RPMI8226 (cell line): ENCODE measurements at places on chromosomes 6 and 20.

DNA sequence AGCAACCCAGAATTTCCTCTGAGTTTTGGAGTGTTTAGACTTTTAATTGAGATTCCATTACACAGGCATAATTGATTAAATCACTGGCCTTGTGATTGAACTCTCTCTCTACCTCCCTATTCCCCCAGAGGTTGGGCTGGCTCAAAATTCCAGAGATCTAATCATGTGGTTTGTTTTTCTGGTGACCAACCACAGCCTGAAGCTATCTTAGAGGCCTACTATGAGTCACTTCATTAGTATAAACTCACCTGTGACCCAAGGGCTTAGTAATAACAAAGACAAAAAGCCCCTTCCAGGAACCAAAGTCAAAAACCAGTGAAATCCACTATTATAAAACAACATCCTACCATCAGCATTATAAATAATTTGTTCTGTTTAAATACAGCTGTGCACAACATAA is 992.5 kb upstream of the CITED2 start:
- DNase-seq = no peak

DNA sequence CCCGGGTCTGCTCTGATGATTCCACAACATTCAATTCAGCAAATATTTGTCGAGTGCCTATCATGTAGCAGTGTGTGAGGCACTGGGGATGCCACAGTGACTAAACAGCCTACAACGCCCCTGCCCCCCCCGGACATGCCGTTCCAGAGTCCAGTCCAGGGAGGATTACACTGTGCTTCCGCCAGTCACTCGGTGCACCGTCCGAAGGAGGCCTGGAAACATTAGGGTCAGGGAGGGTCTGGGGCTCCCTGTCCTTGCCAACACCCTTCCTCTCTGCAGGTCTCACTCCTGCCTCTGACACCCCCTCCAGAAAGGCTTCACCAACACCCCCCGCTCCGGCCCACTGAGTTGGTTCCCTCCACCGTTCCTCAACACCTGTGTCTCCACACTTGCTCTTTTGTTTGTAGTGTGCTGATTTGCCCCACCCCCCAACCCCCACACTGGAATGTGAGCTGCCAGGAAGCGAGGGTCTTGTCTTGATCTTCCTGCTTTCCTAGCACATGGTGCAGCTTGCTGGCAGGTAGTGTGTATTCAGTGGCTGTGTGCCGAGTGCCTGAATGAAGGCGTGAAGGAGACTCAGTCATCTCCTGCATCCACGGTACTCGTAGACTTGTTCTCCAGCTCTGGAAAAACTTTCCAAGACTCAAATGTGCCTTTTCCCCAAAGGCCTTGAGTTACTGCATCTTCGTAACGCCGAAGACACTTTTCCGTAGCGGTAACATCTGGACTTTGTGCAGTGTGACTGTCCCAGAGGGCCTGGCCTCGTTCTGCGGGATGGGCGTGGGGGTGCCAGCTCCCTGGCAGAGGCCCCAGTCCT is 150.4 kb downstream of the ZDHHC14 start:
- no peak for DNase-seq

GRCh38 chr6:110520992-110521543 is 44.7 kb upstream of the SLC22A16 start:
- DNase-seq = no peak

- no peak for DNase-seq
Measured at GRCh38 chr6:81451787-81452186, 300.7 kb downstream of the TENT5A start.

- DNase-seq = peak; percentile 20
Measured at GRCh38 chr6:117771403-117771802, 96.1 kb downstream of the NUS1 start.

GRCh38 chr6:13523826-13524622 is 36.6 kb upstream of the GFOD1 start:
- peak; percentile 99 for DNase-seq

- DNase-seq = no peak
Measured at GRCh38 chr6:138052783-138053182, 54.4 kb downstream of the PERP start.

DNA sequence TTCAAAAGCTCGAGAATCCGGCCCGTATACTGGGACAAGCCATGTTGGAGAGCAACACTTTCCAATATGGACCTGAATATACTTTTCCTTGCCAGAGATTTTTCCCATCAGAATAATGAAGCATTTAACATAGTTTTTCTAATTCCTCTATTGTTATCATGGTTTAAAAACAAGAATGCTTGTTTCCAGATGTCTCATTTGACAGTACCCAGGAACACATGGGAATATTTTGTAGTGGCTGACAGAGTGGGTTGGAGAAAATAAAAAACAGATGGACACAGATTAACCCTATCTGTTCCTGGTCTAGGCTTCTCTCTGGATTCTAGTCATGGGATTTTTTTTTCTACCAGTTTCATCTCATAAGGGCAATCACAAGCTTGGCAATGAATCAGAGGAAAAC is 164.8 kb upstream of the CEP162 start:
- no peak for DNase-seq

DNA sequence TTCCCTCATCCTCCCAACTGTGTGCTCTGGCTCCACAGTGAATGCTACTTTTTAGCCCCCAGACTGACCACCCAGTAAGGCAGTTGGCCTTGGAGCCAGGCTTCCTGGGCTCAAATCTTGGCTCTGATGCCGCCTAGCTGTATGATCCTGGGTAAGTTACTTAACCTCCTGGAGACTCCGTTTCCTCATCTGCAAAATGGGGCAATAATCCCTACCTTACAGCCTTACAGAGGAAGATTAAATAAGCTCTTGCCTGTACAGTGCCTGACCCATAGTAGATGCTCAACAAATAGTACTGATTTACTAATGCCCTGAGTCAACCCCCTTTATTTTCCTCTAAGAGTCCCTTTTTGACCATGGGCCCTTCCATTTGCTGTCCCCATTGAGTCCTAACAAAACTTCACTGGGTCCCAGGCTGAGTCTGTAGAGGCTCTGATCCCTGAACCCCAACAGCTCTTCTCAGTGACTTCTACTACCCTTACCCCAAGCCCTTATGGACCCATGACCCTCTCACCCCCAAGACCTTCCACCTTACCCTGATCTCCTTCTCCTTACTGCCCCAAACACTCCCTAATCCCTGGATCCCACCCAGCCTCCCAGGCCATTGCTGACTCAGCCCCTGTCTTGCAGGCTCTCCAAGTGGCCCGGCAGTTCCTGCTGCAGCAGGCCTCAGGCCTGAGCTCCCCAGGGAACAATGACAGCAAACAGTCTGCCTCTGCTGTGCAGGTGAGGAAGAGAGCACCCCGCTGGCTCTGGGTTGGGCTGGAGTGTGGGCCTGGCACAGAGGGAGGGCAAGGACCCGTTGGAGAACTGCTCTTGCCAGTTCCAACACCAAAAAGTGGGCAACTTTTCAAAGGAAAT is 31.4 kb downstream of the FOXP4 start:
- DNase-seq = no peak

- DNase-seq = no peak
Measured at GRCh38 chr6:155693573-155694418, 238.2 kb upstream of the NOX3 start.

GRCh38 chr20:14214046-14214445 is 123.4 kb downstream of the FLRT3 start:
- no peak for DNase-seq

- no peak for DNase-seq
Measured at GRCh38 chr6:168448243-168448855, 7.4 kb downstream of the SMOC2 start.

DNA sequence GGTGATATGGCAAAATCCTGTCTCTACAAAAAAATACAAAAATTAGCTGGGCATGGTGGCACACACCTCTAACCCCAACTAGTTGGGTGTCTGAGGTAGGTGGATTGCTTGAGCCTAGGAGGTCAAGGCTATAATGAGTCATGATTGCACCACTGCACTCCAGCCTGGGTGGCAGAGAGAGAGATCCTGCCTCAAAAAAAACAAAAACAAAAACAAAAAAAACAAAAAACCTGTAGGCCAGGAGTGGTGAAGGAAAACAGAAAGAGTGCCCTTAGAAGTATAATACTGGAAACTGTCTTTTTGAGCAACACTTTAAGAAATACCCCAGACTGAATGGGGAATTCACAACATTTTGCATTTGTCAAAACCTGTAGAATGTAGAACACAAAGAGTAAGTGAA is 85.3 kb downstream of the JARID2 start:
- DNase-seq = no peak

DNA sequence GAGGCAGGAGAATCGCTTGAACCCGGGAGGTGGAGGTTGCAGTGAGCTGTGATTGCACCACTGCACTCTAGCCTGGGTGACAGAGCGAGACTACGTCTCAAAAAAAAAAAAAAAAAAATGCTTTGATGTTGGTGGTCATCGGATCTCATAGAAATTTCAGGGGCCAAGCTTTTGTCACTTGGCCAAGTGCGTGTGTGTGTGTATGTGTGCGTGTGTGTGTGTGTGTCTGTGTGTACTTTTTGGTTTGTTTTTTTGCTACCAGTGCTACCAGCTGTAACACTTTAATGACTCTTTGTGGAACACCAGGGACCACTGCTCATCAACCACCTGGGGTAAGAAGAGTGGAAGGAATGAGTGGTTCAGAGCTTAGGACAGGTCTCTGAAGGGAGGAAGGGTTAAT is 49.7 kb downstream of the TRAF3IP2 start:
- DNase-seq = no peak

- DNase-seq = peak; percentile 61
Measured at GRCh38 chr20:62366370-62367135, 559 bp downstream of the LAMA5 start.

DNA sequence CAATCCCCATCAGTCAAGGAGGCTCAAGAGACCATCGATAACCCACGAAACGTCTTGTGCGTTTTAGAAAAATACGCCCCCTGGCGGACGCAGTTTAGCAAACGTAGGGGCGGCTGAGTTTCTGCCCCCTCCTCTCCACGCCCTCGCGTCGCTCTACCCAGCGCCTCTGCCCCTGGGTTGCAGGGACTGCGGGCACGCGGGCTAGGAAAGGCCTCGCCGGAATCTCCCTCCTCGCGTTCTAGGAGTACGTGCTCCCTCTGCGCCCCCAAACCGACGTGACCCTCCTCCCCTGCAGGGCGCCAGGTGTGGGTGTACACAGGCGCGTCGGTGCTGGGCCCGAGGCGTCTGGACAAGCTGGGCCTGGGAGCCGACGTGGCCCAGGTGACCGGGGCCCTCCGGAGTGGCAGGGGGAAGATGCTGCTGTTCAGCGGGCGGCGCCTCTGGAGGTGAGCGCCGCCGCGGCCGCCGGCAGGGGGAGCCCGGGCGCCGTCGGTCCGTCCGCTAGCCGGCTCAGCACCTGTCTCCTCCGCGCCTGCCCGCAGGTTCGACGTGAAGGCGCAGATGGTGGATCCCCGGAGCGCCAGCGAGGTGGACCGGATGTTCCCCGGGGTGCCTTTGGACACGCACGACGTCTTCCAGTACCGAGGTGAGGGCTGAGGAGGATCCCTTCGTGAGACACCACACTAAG is 5.3 kb downstream of the MMP9 start:
- DNase-seq = peak; percentile 80

DNA sequence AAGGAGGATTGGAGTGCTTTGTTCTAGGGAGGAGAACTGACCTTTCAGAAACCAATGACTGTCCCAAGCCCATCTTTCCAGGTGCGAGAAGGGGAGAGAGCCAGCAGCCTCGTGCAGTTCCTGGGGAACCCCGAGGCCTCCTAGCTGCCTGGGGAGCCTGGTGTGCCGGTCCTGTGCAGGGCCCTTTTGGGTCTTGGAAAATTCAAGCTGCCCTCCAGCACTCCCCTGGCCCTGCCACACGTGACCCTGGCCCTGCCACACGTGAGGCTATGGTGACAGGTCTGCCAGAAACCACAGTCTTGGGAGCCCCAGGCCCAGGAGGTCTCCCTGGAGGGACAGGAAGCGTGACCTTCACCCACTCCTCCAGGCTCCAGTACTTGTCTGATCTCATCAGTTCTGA is 15.7 kb downstream of the IP6K3 start:
- DNase-seq = no peak

- no peak for DNase-seq
Measured at GRCh38 chr6:47345761-47346160, 36.1 kb upstream of the TNFRSF21 start.

DNA sequence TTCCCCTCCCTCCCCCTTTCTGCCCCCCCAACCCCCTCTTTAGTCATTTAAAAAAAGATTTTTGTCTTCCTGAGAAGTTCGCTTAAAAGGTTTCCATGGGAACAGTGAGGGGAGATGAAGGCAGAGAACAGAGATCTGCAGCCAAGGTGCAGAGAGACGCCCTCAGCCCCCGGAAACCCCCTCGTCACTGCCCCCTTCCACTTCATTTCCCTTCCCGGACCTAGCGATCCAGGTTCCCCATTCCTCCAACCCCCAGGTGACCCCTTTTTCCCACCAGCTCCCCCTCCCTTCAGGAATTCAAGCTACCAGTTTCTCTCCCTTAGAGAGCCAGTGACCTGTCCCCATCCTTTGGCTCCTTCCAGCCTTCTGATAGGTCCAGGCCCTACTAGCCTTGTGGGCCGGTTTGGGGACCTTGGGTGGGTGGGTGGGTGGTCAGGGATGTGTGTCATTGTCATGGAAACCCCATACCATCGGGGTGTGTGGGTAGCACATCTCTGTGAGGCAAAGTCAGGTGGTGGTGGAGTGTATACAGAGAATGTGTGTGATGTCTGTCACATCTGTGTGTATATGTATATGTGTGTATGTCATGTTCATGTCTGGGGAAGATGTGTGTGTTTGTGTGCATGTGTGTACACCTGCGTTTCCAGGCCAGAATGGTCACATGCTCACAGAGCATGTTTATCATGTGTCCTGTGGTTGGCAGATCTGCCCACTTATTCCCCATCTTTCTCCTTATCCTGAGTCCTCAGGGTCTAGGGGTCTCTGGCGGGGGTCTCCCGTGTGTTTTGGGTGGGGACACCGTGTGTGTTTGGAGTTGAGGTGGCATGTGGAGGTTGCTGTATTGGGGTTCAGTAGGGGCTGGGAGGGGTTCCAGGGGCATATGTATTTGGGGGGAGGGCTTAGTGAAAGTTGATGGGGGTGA is 7.0 kb downstream of the SYNGAP1 start:
- DNase-seq = peak; percentile 38

GRCh38 chr6:12791371-12791770 is 74.8 kb downstream of the PHACTR1 start:
- no peak for DNase-seq

DNA sequence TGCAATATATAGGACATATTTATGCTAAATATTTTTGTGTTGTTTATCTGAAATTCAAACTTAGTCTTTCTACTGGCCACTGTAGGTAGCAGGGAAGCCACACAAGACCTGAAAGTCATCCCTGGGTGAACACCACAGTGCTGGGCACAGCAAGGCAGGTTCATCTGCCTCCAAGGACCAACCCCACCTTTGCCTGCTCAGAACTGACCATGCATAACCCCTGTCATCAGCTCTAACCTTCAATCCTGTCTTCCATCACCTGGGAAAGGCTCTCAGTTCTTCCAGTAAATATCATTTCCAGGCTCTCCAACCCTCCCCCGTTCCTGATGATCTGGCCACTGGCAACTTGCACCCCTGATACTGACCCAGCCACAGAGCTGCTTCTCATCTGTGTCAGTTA is 32.7 kb upstream of the CST7 start:
- no peak for DNase-seq

DNA sequence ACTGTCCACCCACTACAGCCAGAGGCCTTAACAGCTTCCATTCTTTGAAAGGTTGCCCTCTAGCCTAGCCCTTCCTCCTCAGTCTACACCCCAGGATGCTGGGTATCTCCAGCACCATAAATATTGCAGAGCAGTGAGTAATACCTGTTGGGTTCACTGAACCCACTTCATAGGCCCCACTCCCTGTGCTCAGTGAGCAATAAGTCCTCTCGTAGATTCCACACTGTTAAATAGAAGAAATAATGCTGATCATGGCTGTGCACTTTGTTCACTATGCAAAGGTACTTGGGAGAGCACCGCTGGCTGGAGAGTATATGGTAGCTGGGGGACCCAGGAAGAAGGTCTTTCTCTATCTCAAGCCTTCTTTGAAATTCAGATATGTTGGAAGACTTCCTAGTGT is 87.3 kb downstream of the RSPH3 start:
- no peak for DNase-seq

- DNase-seq = no peak
Measured at GRCh38 chr6:139173172-139173571, 38.3 kb downstream of the HECA start.
